ENCODE measurements at places on chromosomes 2 and 18. TPM values are rescaled to one million over a fixed set of nuclear protein-coding genes. Genes with fewer than 3 reads are reported as not detected.

DNA sequence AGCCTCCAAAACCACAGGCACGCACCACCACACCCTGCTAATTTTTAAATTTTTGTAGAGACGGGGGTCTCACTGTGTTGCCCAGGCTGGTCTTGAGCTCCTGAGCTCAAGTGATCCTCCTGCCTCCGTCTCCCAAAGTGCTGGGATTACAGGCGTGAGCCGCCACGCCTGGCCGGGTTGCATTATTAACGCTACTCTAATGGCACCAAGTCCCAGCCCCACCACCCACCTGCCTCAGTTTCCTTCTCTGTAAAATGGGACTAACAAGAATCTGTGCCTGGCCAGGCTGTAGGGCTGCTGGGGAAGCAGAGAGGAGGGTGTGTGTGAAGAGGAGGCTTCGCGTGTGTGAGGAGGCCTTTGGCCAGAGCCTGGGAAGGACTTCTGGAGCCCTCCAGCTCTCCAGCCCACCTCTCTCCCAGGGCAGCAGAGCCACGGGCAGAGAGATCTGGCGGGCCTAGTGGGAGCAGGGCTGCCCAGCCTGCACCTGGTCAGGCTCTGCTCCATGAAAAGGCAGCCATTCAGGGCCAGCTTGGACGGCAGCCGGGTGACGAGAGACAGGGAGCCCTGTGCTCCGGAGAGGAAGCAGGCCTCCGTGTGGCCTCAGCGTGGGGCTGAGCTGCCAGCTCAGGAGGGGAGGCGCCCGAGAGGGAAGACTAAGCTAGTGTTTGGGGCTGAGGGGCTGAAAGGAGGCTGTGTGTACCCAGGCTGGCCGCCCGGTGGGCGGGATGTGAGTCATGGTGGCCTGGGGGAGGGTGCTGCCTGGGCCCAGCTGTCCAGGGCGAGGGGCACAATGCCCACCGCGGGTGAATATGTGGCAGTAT, 7.4 kb upstream of the B3GNT7 start:
- DNase-seq, result peak; percentile 96

- no peak for DNase-seq
Observed at GRCh38 chr18:49859725-49860124, 46.4 kb upstream of the ACAA2 start.

DNA sequence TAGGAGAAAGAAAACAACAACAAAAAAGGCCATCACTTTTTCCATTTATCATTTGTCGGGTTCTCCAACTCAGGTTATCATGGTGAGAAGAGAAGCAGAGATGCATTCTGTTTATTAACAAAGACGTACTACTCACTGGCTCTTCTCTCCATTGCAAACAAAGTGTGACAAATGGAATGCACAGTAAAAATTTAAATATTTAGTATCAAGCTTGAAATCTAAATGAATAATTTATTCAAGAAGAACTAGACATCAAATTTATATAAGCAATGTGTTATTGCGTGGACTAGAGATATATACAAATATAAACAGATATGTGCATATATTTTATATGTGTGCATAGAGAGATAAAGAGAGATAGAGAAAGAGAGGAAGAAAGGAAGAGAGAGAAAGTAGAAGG, 236.5 kb downstream of the DSEL start:
- no peak for DNase-seq

- no peak for DNase-seq
Observed at GRCh38 chr2:74021407-74021755, 36.7 kb downstream of the TET3 start.

- no peak for DNase-seq
Observed at GRCh38 chr18:73414598-73414997, 546.8 kb upstream of the NETO1 start.

- DNase-seq, result peak; percentile 23
Observed at GRCh38 chr2:160652236-160652635, 158.6 kb upstream of the RBMS1 start.

- DNase-seq, result no peak
Observed at GRCh38 chr2:194203898-194204297, 1453.1 kb upstream of the SLC39A10 start.

- DNase-seq, result no peak
Observed at GRCh38 chr2:151971301-151972051, 127.4 kb downstream of the CACNB4 start.

DNA sequence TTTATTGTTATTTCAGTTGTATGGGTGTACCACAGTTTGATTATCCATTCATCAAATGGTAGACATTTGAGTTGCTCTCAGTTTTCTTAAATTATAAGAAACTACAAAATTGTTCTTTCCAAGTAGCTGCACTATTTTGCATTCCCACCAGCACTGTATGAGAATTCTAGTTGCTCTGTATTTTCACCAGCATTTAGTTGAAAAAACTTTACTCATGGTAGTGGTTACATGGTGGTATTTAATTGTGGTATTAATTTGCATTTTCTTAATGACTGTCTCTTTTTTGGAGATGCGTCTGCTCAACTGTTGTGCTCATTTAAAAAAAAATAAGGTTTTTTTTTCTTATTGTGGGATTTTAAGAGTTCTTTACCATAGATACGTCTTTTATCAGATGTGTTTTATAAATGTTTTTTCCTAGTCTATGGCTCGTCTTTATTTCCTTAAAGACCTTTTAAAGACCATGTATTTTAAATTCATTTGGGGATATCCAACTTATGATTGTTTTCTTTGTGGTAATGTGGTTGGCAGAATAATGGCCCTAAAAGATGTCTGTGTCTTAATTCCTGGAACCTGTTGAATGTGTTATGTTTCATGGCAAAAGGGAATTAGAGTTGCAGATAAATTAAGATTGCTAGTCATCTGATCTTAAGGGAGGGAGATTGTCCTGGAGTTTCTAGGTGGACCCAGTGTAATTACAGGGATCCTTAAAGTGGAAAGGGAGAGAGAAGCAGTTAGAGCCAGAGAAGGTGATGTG, 37.4 kb downstream of the UBE2F start:
- DNase-seq, result no peak

- DNase-seq, result no peak
Observed at GRCh38 chr18:5155218-5155906, 41.7 kb downstream of the AKAIN1 start.

DNA sequence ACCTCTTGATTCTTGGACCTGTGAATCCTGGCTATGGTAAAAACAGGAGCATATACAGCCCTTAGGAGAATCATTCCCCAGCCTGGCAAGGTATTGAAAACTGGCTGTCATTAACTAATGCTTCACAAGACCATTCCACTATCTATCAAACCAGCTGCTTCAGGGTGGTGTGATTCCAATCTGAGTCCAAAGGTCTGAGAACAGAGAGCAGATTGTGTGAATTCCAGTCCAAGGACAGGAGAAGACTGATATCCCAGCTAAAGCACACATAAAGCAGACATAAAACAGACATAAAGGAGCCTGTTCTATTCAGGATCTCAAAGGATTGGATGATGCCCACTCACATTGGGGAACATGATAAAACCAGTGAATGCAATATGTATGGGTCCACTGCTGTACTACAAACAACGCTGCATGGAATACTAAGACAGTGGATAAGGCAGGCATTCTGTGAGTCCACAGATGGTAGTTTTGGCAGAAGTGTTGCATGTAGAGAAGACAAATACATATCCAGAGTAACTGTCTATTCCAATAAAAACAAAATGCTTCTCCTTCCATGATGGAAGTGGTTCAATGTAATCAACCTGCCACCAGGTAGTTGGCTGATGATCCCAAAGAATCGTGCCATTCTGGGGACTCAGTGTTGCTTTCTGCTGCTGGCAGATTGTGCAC, 363.9 kb downstream of the KCNJ3 start:
- DNase-seq, result no peak

GRCh38 chr2:170505631-170506275, 209.4 kb upstream of the SP5 start:
- no peak for DNase-seq

GRCh38 chr18:31302991-31303390, 15.0 kb upstream of the DSG1 start:
- DNase-seq, result no peak

- peak; percentile 79 for DNase-seq
Observed at GRCh38 chr2:149068996-149069888, 30.7 kb downstream of the LYPD6B start.

DNA sequence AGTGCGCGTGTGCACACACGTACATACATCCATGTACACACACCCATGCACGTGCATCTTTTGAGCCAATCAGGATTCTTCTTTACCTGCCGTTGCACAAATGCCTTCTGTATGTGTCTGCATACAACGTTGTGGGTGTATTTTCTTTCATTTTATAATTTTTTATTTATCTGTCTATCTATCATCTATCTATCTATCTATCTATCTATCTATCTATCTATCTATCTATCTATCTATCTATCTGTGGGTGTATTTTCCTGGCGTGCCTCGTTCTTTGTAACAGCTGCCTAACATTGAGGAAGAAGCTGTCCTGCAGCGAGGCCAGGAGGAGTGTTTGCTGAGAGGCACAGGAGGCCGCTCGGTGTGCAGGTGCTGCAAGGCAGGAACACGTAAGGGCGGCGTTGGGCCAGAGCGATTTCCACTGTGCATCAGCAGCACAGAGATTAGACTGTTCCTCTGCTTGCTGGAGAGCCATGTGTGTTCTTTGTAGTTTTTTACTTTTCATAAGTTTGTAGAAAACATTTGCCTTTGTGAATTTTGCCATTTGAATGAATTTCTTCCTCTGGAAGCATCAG, 84.4 kb downstream of the DGKD start:
- peak; percentile 64 for DNase-seq

Gene SEPTIN10
- total RNA-seq, result 101 TPM

Gene NR4A2
- total RNA-seq, result 0.72 TPM

Gene EVX2
- under 0.01 TPM for total RNA-seq

Gene ACTR1B
- total RNA-seq, result 44.9 TPM

Gene PRSS56
- total RNA-seq, result not detected

Gene GGCX
- total RNA-seq, result 52.5 TPM

Gene FSHR
- 0.29 TPM for total RNA-seq
